MV-4-11 (cell line): ENCODE measurements at places on chromosomes 4 and X.

DNA sequence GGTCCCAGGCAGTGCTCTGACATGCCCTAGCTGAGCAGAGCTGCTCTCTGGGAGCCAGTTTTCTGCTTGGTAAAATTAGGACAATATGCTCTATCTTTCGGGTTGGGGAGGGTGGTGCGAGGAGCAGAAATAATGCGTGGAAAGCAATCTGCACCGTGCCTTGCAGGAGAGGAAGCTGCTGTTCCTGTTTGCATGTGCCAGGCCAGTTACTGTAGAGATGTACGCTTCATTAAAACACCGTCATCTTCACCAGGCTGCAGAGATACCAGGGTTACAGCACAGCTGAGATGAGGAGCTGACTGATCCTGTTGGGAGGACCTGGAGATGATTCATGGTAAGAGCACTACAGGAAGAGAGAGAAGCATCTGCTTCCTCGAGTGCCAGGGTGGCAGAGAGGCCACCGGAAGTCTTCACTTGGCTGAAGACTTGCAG is 29.5 kb upstream of the IRF2 start:
- peak; percentile 79 for DNase-seq

GRCh38 chr4:129839687-129840086 is 743.7 kb downstream of the C4orf33 start:
- DNase-seq, result no peak

DNA sequence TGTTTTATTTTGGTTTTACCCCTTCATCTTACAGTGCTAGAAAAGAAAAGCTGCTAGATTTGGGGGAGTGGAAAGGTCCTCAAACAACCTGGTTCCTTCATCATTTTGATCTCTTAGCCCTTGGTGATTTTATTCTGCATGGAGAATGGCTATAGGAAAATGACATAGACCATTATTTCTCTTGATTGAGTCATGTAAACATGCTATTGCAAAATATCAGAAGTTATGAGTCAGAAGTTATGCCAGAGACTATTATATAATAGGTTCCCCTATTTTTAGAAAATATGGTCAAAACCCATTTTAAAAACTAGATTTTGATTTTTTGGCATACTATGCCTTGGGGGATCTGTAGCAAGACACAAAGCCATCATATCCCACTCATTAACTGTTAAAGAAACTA is 83.7 kb upstream of the FAM9C start:
- DNase-seq, result peak; percentile 46

- DNase-seq, result no peak
These were observed 36.2 kb downstream of the CD40LG start for GRCh38 chrX:136684120-136684519.

GRCh38 chr4:56618734-56619133 is 62.4 kb downstream of the HOPX start:
- DNase-seq, result no peak
